ENCODE measurements at places on chromosomes 6 and 20.

DNA sequence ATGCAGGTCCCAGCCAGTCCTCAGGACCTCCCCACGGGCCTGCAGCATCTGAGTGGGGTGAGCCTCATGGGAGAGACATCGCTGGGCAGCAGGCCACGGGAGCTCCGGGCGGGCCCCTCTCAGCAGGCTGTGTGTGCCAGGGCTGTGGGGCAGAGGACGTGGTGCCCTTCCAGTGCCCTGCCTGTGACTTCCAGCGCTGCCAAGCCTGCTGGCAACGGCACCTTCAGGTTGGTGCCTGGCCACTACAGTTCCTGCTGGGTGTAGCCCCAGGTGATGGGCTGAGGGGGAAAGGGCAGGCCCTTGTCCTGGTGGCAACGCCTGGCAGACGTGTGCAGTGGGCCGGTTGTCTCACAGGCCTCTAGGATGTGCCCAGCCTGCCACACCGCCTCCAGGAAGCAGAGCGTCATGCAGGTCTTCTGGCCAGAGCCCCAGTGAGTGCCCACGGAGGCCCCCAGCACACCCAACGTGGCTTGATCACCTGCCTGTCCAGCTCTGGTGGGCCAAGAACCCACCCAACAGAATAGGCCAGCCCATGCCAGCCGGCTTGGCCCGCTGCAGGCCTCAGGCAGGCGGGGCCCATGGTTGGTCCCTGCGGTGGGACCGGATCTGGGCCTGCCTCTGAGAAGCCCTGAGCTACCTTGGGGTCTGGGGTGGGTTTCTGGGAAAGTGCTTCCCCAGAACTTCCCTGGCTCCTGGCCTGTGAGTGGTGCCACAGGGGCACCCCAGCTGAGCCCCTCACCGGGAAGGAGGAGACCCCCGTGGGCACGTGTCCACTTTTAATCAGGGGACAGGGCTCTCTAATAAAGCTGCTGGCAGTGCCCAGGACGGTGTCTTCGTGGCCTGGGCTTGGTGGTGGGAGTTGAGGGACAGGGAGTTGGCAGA is 787 bp upstream of the TNFRSF6B start:
- DNase-seq: no peak

DNA sequence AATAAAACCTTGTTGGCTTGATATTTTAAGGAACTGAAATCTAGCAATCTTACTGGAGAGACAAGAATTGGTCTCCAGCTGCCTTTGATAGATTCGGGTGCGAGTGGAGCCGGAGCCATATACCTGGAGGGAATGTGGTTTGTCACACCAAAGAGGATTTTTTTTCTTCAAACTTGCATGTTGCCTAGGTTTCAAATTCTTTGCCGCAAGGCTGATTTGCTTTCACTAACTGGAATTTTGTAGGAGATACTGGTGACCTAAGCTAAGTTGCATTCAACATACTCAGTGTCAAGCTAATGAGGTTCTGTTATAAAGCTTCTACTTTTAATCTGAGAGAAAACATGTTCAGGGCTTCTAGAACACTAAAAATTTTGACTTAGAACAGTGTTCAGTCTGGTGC is 39.7 kb upstream of the ASIP start:
- no peak for DNase-seq

DNA sequence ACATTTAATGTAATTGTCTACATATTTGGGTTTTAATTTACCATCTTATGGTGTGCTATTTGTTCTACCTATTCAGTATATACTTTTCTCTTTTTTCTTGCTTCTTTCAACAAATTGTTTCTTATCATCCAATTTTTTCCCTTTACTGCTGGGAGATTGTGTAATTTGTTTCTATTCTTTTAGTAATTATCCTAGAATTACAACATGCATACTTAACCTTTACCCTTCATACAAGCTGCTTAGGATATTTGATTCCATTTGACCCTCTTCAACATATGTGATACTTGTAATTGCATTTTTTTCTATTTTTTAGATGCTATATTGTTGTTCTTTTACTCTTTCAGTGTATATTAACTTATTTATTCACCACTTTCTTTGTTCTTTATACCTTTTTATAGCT is 15.1 kb upstream of the TBPL1 start:
- no peak for DNase-seq

DNA sequence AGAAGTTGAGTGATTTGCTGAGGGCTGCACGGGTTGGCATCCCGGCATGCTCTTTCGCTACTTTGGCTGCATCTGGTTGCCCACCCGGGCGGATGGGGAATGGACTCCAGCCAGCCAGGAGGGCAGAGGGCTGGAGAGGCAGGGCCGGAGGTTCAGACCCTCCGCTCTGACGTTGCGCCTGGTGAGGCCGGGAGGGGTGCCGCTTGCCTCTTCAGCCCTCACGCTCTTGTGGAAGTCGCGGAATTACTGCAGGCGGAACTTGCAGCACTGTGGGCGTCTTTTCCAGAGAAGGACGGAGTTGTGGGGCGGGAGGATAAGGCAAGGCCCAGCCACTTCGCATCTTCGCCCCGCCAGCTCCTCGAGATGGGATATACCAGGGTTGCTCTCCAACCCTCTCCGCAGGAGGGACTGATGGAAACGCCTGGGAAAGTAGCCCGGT is 656 bp downstream of the RTEL1 start:
- no peak for DNase-seq

Data from stimulated activated CD4-positive, alpha-beta T cell treated with anti-CD3 and anti-CD28 coated beads, TNF-alpha, amount 100 ng/mL, for 24 hours (primary cell).